ENCODE measurements at places on chromosomes 1 and 21. TPM values are rescaled to one million over a fixed set of nuclear protein-coding genes. Genes with fewer than 3 reads are reported as not detected.
A peak's percentile ranks its signal among the peaks of the same experiment; 100 is the strongest.

DNA sequence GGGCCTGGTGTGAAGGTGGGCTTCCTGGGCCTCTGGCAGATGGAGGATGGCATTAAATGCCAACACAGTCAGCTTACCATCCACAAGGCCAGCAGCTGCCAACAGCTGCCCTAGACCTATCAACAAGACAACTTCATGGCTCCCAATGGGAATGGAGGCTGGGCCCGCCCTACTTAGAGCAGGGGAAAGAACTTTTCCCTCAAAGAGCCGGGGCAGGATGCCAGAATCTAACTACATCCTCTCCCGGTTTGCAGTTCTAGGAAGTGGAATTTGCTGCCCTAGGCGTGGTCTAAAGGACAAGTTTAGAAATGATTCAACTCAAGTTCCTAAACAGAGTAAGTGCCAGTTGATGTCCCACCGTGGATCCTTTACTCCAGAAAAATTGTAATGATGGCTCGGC is 13.1 kb downstream of the ICMT start:
- DNase-seq: no peak

- no peak for DNase-seq
Measured at GRCh38 chr1:27144049-27144748, 10.7 kb downstream of the SLC9A1 start.

GRCh38 chr1:117653732-117654492 is 48.1 kb downstream of the TENT5C start:
- no peak for DNase-seq

RGS5 gene
- total RNA-seq: 187 TPM

DNA sequence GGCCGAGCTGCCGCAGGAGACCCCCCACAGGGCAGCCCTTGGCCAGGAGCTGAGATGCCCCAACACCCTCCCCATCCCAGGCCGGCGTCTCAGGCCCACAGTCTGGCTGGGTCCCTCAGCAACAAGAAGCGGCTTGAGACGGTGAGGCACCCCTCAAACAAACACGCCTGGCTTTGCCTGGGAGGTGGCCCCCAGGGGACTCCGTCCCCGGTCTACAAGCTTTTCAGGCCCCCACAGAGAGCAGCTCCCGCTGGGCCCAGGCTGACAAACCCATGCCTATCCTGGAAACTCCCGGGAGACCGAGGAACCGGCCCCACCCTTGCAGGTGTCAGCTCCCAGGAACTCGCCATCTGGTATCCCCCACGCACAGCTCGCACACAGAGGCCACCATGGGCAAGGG is 67.0 kb downstream of the ARHGEF16 start:
- DNase-seq: no peak

DNA sequence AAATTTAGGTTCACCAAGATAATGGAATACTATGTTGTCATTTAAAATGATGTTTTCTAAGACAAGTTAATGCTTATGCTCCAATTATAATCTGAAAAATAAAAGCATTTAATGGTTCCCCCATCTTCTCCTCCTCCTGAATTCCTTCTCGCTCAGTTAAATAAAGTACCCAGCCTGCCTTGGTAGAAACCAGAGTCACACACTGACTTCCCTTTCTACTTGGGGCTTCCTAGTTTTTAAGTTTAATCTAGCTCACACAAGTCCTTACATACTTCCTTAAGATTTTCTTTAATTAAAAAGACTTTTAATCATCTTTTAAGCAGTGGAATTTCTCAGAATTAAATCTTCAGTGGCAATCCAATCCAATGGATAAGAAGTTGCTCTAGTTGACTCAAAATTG is 32.9 kb downstream of the CD58 start:
- DNase-seq: no peak

SIM2 gene
- total RNA-seq: 1.5 TPM

- no peak for DNase-seq
Measured at GRCh38 chr1:87572891-87573290, 244.2 kb downstream of the LMO4 start.

DNA sequence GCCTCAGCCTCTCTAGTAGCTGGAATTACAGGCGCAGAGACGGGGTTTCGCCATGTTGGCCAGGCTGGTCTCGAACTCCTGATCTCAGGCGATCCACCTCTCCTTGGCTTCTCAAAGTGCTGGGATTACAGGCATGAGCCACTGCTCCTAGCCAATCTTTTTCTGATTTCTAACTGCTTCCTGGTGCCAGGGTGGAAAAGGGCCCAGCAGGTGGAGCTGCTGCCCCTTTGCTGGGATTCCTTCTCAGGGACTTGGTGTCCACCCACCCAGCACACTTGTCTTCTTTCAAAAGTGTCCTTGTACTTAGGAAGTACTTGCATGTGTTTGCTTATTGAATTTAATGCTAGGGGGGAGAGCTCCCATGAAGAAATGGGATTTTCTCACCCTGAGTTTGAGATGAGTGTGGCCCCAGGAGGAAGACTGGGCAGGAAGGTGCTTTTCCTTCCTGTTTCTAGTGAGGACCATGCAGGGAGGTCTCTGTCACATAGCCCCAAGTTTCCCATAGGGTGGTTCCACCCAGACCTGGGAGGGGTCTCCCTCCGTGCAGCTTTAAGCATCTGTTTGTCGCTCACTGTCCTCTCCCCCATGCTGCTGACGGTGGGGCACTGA is 14.2 kb downstream of the UTP11 start:
- no peak for DNase-seq

FCRL6 gene
- total RNA-seq: not detected

- DNase-seq: no peak
Measured at GRCh38 chr1:248792342-248792741, 33.4 kb downstream of the SH3BP5L start.

- no peak for DNase-seq
Measured at GRCh38 chr1:182032251-182032650, 29.3 kb downstream of the ZNF648 start.

DNA sequence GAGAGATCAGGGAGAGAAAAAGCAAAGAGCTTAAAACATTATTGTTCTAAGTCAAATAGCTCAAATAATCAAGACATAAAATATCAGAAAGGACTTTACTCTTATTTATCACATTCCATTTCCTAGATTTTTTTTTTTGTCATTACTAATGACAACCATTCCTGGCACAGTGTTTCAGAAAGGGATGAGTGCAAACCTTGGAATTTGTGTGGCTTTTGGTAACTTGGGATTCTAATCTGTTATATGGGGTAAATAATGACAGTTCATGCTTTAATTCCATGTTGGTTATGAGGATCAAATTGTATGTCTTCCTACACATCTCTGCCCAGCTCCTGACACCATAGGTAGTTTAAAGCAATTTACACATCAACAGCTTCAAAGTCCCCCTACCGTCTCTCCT is 358.4 kb upstream of the ADGRL4 start:
- DNase-seq: no peak

- no peak for DNase-seq
Measured at GRCh38 chr21:23939369-23940065, 1667.8 kb downstream of the MRPL39 start.

GRCh38 chr1:68812333-68812732 is 315.5 kb upstream of the DEPDC1 start:
- DNase-seq: no peak

KCNE2 gene
- total RNA-seq: not detected

C1orf115 gene
- 5.9 TPM for total RNA-seq

DNA sequence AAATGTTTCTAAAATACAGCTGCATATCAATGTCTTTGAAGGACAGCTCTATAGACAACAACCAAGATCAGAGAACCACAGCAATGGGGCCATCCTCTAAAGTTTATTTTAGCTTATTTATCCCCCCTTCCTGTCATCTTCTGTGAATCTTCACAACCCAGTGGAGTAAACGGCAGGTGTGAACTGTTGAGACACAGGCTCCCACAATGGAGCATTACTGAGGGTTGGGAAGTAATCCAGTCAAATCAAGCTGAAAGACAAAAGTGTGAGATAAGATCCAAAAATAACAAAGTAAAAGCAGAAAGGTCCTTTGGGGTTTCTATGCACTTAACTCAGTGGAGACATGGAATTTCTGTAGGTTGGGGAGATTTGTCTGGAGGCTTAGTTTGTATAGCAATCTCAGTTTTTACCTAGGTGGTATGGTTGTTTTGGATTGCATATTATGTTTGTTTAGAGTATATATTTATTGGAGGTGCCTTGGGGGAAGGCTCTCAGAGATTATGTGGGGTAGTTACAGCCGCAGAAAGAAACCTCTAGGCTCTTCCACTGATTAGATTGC is 286.9 kb upstream of the ADGRL2 start:
- no peak for DNase-seq

SMAP2 gene
- total RNA-seq: 12.7 TPM

GRCh38 chr1:58460469-58460868 is 86.1 kb downstream of the OMA1 start:
- DNase-seq: peak; percentile 17

DNA sequence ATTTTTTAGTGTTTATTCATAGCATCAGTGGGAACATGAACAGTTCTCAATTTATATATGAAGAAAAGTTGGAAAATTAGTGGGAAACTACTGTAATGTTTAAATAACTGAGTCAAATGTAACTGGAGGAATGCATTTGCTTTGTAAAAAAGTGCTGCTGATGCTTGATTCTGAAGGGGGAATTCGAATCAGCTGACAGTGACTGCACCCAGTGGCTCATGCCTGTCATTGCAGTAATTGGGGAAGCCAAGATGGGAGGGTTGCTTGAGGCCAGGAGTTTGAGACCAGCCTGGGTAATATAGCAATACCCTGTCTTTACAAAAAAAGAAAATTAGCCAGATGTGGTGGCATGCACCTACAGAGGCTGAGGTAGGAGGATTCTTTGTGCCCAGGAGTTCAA is 398.4 kb downstream of the ZP4 start:
- DNase-seq: no peak

ADCY10 gene
- total RNA-seq: 0.94 TPM

DNA sequence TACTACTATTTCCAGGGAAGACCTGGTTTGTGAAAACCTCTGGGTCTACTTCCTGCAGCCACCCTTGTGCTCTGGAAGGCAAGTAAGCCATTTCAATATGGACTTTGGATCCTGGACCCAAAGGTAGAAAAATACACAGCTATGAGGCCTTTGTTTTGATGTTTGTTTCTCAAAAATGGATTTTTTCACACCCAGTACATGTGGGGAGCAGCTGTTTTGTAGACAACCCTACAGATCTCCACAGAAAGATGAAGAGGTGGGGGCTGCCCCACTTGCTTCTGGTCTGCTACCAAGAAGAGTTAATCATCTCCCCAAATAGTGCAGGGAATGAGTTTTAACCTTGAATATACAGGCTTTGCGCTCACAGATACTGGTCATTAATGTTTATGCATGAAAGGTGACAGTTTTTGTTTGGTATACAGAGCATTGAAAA is 29.2 kb downstream of the ZNF281 start:
- DNase-seq: no peak

SPRR4 gene
- total RNA-seq: not detected

E2F2 gene
- 1.3 TPM for total RNA-seq

AMY1A gene
- total RNA-seq: not detected

HPCA gene
- not detected for total RNA-seq

GRCh38 chr1:224647449-224647848 is 31.3 kb downstream of the CNIH3 start:
- DNase-seq: no peak

FOXO6 gene
- total RNA-seq: 0.99 TPM

- no peak for DNase-seq
Measured at GRCh38 chr1:73979684-73980083, 218.3 kb downstream of the LRRIQ3 start.

- DNase-seq: no peak
Measured at GRCh38 chr1:2918441-2918840, 102.8 kb upstream of the ACTRT2 start.

- DNase-seq: no peak
Measured at GRCh38 chr1:25017436-25018109, 87.5 kb upstream of the RUNX3 start.

GRCh38 chr1:116390195-116390594 is 17.2 kb downstream of the ATP1A1 start:
- no peak for DNase-seq

- no peak for DNase-seq
Measured at GRCh38 chr1:55955016-55955621, 624.2 kb downstream of the PLPP3 start.

NTRK1 gene
- total RNA-seq: not detected

- no peak for DNase-seq
Measured at GRCh38 chr1:6534248-6534822, 20.0 kb downstream of the NOL9 start.

- no peak for DNase-seq
Measured at GRCh38 chr1:214337511-214337910, 56.6 kb downstream of the SMYD2 start.

GRCh38 chr1:28163496-28164161 is 12.9 kb downstream of the PTAFR start:
- no peak for DNase-seq

HAPLN2 gene
- not detected for total RNA-seq

DNA sequence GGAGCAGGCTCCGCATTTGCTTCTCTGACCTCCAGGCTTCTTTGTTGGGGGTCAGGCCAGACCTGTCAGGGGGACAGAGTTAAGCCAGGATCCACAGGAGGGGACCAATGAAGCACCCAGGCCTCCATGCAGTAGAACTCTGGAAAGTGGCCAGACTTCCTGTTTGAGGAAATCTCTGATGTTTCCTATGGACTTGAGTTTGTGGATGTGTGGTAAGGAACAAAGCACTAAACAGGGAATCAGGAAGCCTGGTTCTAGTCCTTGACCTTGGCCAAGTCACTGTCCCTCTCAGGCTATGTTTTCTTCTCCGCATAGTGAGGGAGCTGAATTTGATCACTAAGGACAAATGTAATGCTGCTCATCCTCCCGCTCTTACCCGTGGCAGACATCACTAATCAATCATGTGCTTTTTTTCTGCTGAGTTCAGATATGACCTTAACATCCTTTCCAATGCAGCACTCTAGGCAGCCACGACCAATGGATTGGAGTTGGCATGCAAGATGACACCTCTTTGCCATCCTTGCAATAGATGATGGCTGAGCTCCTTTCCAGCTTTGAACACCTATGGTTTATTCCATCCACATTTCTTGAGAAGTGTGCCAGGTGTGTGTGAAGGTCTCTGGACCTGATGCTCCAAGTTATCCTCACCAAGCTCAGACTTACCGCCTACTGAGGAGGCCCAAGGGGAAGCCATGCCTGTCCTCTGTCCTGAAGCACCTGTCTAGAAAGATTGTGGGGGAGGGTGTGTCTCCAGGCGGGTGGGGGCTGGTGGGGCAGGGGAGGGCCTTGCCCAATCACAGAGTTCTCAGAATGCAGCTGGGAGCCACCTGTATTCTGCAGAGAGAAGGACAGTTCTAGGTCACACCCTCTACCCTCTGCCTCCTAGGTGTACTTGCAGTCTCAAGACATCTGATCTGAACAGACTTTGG is 9.9 kb downstream of the SH2D2A start:
- no peak for DNase-seq

- no peak for DNase-seq
Measured at GRCh38 chr1:154819628-154820590, 50.2 kb downstream of the KCNN3 start.

CCDC27 gene
- total RNA-seq: not detected

DNA sequence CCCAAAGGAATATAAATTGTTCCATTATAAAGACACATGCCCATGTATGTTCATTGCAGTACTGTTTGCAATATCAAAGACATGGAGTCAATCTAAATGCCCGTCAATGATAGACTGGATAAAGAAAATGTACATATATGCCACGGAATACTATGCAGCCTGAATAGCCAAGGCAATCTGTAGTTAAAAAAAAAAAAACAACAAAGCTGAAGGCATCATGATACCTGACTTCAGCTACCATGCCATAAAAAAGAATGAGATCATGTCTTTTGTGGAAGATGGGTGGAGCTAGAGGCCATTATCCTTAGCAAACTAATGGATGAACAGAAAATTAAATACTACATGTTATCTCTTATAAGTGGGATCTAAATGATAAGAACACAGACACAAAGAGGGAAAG is 36.0 kb downstream of the GPR88 start:
- DNase-seq: no peak

CELA3A gene
- total RNA-seq: not detected

HUNK gene
- total RNA-seq: 1.8 TPM

- no peak for DNase-seq
Measured at GRCh38 chr1:158979229-158979628, 30.5 kb upstream of the IFI16 start.
